ENCODE measurements at places on chromosomes 1 and 21. TPM values are rescaled to one million over a fixed set of nuclear protein-coding genes. Genes with fewer than 3 reads are reported as not detected.

DNA sequence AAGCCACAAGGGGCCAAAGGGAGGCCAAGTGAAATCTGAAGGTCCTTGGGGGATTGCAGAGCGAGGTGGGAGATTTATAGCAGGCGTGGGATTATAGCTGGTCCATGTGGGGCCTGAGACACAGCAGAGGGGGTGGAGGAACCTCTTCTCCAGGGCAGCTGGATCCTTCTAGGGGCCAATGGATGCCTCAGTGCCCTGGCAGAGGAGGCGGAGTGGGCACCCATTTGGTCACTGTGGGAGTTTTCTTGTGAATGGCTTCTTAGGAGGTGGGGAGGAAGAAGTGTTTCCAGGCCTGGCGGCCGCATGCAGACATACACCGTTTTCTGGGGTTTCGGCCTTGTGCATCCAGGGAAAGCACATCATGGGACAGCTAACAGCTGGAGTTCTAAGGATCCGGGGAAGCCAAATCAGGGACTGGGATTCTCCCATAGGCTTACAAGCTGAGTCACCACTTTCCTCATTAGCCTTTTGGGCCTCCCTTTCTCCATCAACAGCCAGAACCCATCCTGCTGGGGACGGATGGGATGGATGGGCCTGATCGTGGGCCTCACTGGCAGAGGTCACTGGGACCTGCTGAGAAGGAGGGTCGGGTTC, 76.5 kb downstream of the RHOU start:
- DNase-seq: no peak

DNA sequence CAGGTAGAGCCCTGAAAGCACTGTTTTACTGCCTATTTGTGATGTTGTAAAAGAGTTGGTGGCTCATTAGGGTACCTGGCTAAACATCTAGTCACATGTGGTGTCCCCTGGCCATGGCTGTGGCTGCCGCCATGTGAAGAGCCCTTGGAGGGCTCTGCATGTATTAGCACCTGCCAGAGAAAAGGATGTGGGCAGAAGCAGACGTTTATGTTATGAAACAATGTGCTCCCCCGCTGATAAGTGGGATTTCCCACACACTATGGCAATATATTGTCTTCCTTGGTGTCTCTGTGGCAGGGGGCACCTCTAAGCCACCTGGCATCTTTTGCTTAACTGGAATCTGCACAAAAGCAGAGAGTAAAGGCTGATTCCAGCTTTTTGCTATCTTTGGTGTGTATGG, 9.6 kb downstream of the TENT5C start:
- peak; percentile 24 for DNase-seq

DNA sequence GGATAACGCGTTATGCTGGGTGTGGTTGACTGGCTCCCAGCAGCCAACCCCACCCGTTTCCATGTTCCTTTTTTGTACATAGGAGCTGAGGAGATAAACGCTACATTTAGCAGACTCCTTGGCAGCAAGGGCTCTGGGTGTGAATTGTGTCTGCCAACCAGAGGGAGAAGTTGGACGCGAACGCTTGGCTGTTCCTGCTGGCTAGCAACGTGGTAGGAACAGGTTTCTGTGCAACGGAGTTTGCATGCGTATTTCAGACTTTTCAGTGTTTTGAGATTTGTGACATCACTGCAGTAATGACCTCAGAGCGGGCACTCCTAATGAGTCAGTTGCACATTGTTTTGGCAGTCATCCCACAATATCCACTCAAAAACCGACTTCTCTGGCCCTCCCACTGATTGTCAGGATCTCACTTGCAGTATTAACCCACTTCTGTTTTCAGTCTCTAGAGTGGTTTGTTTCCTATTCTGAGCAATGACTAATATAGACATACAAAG, 98.7 kb upstream of the RGS1 start:
- DNase-seq: no peak

DNA sequence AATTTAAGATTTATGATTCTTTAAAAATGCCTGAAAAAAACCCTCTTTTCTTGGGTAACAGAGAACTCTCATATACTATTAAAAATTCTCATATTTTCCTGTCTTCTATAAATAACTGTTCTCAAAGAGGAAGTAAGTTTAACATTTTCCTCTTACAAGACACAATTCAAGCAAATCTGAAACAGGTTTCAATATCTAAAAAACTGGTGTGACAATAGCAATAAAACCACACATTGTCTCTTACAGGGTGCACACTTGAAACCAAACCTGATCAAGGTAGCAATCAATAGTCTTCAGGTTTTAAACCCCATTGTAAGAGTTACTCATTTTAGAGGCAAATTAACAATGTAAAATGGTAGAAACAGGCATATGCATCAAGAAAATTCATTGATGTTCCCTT, 28.0 kb downstream of the FUBP1 start:
- DNase-seq: no peak

FBLIM1 gene
- total RNA-seq: 0.15 TPM

AURKAIP1 gene
- 91.5 TPM for total RNA-seq

Measured in activated B cell treated with CpG ODN at 0.5 μM for 24 hours (primary cell).